ENCODE measurements at places on chromosomes 1 and 21.

GRCh38 chr1:100526894-100527293 lies 11.0 kb upstream of the GPR88 start:
- no peak for DNase-seq

GRCh38 chr1:65176591-65176990 lies 28.6 kb downstream of the AK4 start:
- no peak for DNase-seq

- no peak for DNase-seq
Measured at GRCh38 chr1:58583496-58583895, 6.4 kb upstream of the TACSTD2 start.

DNA sequence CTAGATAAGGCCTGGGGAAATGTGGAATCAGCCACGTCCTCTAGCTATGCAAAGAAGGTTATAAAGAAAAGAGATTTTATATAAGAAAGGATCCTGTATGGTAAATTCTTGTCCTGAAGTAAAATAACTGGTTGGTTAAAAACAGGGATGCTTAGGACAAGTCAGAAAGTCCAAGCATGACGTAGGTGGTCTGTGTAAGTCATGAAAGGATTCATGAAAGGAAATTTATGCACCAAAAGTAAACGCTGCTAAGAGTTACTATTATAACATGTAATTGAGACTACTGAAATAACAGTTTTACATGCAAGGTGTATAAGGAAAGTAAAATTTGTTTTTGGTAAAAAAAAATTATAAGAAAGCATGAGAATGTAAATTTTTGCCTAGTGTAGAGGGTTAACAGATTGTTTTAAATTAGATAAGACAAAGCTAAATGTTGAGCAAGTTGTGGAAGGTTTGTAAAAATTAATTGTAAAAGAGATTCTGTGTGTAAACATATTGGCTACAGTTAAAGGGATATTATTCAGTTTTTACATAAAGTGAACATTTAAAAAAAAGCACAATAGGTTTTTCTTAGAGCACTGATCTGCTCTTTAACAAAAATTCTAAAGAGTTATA lies 43.9 kb downstream of the PIGK start:
- no peak for DNase-seq

DNA sequence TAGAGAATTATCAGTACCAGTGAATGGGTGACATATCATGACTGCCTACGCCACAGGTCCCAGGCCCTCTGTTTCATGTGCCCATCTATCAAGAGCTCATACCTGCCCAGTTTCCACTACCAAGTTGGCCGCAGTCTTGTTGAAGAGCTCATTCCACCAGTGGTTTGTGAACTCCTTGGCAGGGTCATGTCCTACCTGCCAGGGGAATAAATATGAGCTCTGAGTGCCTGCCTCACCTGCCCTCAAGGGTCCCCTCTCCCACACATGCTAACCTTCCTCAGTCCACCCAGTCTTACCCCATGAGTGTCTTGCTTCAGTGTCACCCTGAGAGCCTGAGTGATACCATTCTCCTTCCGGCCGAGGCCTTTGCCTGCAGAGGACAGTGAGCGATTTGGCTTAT lies 3.2 kb downstream of the GPATCH4 start:
- DNase-seq, result no peak

GRCh38 chr1:241640867-241641622 lies 876 bp upstream of the CHML start:
- no peak for DNase-seq

- no peak for DNase-seq
Measured at GRCh38 chr1:237383791-237384190, 341.8 kb downstream of the RYR2 start.

- DNase-seq, result no peak
Measured at GRCh38 chr1:42927920-42928505, 30.7 kb downstream of the SLC2A1 start.

- DNase-seq, result no peak
Measured at GRCh38 chr1:21815724-21816321, 3.8 kb downstream of the LDLRAD2 start.

DNA sequence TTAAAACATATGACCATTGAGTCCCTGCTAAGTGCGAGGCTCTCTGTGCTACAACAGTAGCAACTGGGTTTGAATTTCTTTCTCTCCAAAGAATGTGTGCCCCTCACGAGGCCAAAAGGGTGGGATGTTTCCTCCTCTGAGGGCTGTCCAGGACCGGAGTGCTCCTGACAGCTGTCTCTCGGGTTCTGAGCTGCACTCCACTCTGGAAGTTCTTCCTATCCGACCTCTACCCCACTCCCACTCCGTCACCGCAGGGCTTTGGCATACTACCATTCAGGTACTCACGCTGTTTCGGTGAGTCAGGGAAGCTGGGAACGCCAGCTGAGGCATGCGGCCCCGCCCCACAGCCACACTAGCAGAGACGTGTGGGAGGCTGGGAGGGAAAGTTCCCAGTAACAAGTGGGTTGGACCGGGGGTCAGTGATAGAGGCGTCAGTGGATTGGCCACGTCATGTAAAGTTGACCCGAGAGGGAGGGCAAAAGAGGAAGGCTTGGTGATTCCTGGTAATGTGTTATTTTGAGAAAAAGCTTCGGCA lies 705 bp upstream of the SLC50A1 start:
- peak; percentile 81 for DNase-seq

GRCh38 chr1:67566803-67567377 lies 118.1 kb upstream of the GADD45A start:
- no peak for DNase-seq

- DNase-seq, result no peak
Measured at GRCh38 chr1:25107643-25108010, 124.7 kb downstream of the SYF2 start.

DNA sequence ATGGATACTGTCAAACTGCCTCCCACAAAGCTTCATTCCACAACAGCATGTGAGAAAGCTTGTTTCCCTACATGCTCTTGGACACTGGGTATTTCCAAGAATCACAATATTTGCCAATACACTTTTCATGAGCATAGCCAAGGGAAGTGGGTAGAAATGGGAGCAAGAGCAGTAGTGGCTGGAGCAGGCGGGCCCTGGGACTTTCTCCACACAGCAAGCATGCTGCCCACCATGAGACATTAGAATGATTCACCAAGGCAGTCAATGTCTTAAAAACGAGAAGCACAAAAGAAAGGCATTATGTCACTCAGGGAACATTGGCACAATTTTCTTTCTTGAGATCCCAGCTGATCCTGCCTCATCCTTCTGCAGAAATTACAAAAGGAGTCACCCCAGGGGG lies 371.6 kb upstream of the RUNX1 start:
- DNase-seq, result no peak

GRCh38 chr1:18603212-18603852 lies 27.3 kb upstream of the PAX7 start:
- DNase-seq, result no peak

GRCh38 chr1:174818951-174819350 lies 180.8 kb upstream of the CACYBP start:
- no peak for DNase-seq

- peak; percentile 96 for DNase-seq
Measured at GRCh38 chr1:203861379-203862184, at the start of gene SNRPE. Gene SNRPE, plus strand, starts transcription at chr1:203861599. Its CDS starts 61 bp downstream, at chr1:203861660.

- DNase-seq, result no peak
Measured at GRCh38 chr1:155969377-155969791, 9.0 kb downstream of the ARHGEF2 start.

- DNase-seq, result no peak
Measured at GRCh38 chr1:182484067-182484466, 34.1 kb downstream of the RGSL1 start.

- no peak for DNase-seq
Measured at GRCh38 chr1:205950280-205950679, 7.0 kb upstream of the SLC26A9 start.

DNA sequence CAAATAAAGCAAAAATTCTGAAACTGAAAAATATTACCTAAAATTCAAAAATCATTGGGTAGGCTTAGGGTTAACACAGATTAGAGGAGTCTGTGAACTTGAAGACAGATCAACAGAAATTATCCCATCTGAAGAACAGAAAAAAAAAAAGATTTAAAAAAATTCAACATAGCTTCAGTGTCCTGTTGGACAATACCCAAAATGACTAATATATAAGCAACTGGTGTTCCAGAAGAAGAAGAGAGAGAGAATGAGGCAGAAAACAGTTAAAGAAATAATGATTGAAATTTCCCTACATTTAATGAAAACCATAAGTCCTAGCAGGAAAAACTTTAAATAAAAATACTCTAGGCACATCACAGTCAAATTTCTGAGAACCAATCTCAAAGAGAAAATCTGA lies 31.5 kb downstream of the TMCO1 start:
- DNase-seq, result no peak

DNA sequence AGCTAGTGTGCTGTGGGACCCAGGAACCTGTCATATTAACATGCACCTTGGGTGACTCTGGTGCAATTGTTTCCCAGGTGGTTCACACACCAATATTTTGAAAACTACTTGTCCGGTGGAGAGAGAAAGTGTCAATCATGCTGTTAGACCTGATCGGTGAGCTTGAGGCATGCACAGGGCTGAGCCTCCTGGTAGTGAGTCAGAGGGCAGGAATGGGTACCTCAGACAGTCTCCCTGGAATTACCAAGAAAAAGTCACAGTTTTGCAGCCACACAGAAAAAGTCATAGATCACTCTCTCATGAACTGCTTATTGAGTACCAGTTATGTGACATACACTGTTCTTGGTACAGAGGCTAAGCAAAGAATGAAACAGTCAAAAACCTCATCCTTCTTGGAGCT lies 140.1 kb upstream of the NFIA start:
- no peak for DNase-seq

GRCh38 chr1:40836283-40836682 lies 25.9 kb downstream of the CITED4 start:
- DNase-seq, result no peak

GRCh38 chr1:156549831-156550230 lies 22.5 kb downstream of the IQGAP3 start:
- DNase-seq, result no peak

DNA sequence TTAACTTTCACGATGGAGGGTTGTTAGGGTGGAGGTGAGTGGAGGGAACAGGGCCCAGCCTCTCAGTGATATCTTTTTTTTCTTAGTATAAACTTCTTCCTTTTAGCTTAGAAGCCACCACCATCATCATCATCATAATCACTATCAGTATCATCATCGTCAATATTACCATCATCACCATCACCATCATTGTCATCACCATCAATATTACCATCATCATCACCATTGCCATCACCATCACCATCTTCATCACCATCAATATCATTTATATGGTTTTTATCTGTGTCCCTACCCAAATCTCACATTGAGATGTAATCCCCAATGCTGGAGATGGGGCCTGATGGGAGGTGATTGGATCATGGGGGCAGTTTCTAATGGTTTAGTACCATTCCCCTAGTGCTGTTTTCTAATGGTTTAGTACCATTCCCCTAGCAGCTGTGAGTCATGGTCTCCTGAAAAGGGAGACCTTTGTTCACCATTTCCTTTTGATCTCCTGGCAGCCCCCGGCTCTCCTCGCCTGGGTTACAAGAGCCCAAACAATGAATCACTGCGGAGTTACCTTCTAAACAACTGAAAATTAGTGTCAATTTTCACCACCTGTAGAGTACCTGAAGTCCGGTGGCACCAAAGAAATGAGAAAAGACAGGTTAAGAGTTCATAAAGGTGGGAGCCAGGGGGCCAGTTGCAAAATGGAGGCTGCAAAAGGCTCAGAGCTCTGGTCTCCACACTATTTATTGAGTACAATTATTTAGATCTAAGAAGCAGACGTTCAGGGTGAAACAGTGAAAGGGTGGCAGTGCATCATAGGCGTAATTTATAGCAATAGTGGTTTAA lies 3.1 kb upstream of the PLA2G2E start:
- DNase-seq, result no peak

DNA sequence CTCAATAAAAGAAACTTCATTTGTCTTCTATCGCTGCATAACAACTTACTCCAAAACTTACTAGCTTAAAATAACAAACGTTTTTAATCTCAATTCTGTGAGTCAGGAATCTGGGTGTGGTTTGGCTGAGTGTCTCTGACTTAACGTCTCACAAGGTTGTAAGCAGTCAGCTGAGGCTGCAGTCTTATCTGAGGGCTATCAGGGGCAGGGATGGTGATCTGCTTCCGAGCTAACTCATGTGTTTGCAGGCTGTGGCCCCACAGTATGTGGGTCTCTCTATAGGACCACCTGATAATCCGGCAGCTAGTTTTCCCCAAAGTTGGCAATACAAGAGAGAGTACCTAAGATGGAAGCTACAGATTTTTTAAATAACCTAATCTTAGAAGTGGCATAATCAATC lies 234.2 kb upstream of the FGGY start:
- no peak for DNase-seq

GRCh38 chr1:156704166-156704711 lies 1.1 kb downstream of the CRABP2 start:
- DNase-seq, result no peak

GRCh38 chr21:32206631-32207405 lies 72.0 kb downstream of the MIS18A start:
- no peak for DNase-seq

DNA sequence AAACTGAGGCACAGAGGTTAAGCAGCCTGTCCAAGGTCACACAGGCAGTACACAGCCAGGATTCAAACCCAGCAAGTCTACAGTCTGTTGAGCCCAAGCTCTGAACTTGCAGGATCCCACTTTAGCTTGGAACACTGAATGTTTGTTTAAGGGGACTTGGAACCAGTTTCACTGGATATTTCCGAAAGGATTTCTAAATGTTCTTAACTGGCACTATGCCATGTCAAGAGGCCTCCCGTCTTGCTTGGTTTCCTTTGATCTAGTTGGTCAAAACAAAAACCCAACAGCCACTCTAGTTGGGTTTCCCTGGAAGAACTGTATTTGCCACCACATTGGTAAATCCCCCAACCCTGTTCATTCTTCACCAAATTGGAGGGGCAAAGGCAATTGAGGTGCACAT lies 317.6 kb upstream of the KAZN start:
- DNase-seq, result no peak

DNA sequence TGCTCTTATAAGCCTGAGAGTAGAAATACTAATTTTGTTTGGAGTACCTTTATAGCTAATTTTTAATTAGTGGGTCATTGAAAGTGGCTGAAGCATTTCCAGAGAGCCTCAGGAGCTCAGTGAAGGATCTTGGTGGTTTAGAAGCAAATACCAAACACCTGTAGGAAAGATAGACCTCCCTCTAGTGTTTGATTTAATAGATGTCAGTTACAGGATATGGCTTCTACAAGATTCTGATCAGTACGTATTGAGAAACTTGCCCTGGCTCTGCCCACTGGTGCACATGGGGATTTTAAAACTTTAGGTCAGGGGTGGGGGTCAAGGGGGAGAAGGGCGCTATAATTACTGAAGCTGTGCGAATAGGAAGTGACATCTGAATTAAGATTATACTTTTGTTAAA lies 122.2 kb downstream of the POU2F1 start:
- no peak for DNase-seq

GRCh38 chr1:109025694-109026093 lies 16.2 kb downstream of the WDR47 start:
- DNase-seq, result no peak

DNA sequence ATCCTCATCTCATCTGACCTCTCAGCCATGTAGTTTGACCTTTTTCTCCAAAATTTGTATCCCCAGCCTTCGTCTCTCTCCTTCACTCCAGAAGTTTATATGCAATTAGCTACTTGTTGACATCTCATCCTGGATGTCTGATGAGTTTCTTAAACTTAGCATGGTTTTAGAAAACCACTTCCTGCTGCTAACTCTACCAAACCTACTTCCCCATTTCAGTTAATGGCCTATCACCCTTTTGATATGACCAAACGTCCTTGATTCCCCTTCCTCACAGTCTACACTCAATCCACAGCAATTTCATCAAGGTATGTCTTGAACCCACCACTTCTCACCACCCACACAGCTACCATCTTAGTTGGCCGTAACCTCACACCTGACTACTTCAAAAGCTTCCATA lies 121.9 kb downstream of the LRRC40 start:
- no peak for DNase-seq

- DNase-seq, result no peak
Measured at GRCh38 chr21:39048064-39048463, 135.2 kb downstream of the PSMG1 start.

Measured in activated CD4-positive, alpha-beta T cell treated with anti-CD3 and anti-CD28 coated beads for 4 hours (primary cell).